Small intestine (tissue), 16 donors: ENCODE measurements at places on chromosomes 3 and 15.

- H3K27ac ChIP-seq = no peak overlapping the region
- no peaks in the 10 kb centered on the region for H3K36me3 ChIP-seq
- DNase-seq = no peak
- H3K4me1 ChIP-seq = no peaks in the 10 kb centered on the region
- no peaks in the 10 kb centered on the region for H3K27me3 ChIP-seq
Measured at GRCh38 chr3:41742121-41742520, 219.8 kb downstream of the ULK4 start.

DNA sequence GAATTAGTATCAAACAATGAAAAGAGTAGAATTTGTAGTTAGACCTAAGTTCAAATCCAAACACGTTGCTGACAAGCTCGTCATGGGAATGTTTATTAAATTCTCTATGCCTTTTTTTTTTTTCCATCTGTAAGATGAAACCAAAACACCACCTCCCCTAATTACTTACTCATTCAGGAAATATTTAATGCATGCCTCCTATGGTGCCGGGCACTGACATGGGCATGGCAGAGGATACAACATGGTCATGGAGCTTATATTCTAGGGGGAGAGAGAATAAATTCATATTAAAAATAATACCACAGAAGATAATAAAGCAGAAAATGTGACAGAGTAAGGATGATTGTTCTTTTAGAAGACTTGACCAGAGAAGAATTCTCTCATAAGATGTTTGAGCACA, 215.8 kb downstream of the RYR3 start:
- no peak overlapping the region for H3K27ac ChIP-seq
- no peak overlapping the region for H3K4me3 ChIP-seq
- no peaks in the 10 kb centered on the region for H3K27me3 ChIP-seq
- H3K4me1 ChIP-seq = no peaks in the 10 kb centered on the region
- H3K36me3 ChIP-seq = no peaks in the 10 kb centered on the region

DNA sequence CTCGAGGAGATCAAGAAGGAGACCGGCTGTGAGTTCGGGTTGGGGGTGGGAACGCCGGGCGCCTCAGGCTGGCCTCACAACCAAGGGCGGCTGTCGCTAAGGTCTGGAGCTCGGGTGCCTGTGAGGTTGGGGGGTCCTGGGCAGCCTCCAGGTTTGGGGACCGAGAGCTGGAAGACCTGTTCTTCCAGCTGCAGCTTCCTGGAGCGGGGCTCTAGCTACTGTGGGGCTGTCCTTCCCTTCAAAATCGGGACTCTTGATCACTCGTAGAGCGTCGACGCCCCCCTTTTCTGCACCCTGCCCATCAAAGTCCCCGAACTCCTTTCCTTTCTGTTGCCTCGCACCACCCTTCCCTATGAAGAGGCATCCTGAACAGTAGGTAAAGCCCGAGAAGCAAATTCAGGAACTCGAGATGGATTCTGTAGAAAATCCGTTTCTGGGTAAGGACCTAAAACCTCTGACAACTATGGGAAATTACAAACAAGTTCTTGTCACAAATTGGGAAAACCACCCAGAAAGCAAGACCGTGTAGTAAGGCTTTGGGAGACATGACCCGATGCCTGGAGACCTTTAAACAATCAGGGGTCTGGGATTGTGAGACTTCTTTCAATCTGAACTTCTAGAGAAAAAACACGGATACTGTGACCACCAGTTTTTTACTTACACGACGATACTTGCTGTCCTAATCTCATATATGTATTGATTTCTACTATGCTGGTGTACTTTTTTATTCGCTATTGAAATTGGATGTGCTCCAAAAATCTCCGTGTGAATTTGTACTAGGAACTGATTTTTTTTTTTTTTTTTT, 556 bp downstream of the CHP1 start:
- no peaks in the 10 kb centered on the region for H3K27me3 ChIP-seq
- DNase-seq = no peak
- H3K4me3 ChIP-seq = peak overlapping the region; percentile 73

GRCh38 chr3:20008646-20009045, 3.4 kb downstream of the PP2D1 start:
- no peak overlapping the region for H3K27ac ChIP-seq
- no peak for DNase-seq
- no peaks in the 10 kb centered on the region for H3K27me3 ChIP-seq
- no peaks in the 10 kb centered on the region for H3K36me3 ChIP-seq

DNA sequence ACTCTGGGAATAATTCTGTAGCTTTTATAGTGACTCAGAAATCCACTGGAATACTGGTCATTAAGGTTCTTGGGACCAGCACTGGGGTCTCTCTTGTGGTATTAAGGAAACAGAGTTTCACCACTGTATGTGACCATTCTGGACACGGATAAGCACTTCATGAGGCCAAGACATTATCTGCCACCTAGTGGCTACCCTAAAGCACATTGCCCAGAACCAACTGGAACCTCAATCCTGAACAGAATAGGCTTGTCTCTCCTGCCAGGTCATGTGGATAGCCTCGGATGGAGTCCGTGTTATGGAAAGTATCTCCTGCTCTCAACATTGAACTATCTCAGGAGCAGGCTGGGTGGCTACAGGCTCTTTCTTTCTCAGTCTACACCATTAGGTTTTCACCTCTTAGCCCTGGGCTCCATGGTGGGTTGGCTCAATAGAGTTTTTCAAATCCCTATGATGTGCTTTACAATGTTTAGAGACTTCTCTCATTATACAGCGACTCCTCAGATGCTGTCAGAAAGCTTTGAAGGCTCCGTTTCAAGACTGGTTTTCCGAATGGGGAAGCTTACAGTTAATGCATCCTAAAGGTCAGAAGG, 167.6 kb upstream of the ST8SIA2 start:
- peak; percentile 35 for DNase-seq
- no peaks in the 10 kb centered on the region for H3K36me3 ChIP-seq
- H3K27ac ChIP-seq = no peak overlapping the region
- H3K4me1 ChIP-seq = no peaks in the 10 kb centered on the region

- H3K4me3 ChIP-seq = no peak overlapping the region
- DNase-seq = peak; percentile 60
- no peaks in the 10 kb centered on the region for H3K27me3 ChIP-seq
- no peak overlapping the region for H3K27ac ChIP-seq
- H3K4me1 ChIP-seq = peaks cover 6% of the 10 kb centered on the region
Measured at GRCh38 chr15:59691194-59691805, 2.2 kb upstream of the BNIP2 start.

- no peaks in the 10 kb centered on the region for H3K36me3 ChIP-seq
- no peak overlapping the region for H3K4me3 ChIP-seq
- no peak overlapping the region for H3K27ac ChIP-seq
- H3K27me3 ChIP-seq = no peaks in the 10 kb centered on the region
- no peak for DNase-seq
Measured at GRCh38 chr3:173744479-173744878, 346.9 kb downstream of the NLGN1 start.

DNA sequence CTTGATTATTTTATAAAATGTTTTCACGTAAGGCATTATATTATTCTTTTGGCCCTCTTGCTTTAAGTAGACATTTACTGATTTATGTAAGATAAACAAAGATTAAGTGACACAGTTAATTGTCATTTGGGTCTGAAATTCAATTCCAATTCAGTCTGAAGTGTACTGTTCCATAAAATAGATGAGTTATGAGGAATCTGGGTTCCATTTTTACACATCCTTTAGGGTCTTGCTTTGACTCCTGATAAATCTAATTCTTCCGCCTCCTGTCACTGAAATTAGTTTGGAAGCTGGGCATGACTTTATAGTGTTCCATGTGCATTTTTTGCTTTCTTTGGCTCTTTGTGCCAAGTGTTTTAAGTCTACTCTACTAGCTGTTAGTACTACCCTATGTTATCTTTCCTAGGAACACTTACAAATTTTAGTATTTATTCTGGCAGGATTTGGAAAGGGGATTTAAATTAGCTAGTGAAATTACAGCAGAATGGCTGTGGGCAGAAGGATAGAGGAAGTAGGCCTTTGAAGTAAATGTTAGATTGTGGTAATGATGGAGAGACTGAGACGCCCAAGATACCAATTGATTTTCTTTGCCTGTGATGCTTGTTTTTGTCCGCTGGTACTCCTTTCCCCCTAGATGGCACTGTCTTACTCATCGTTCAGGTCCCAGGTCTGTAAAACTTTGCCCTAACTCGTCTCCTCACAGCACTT, 14.3 kb downstream of the ARL8B start:
- no peaks in the 10 kb centered on the region for H3K27me3 ChIP-seq
- H3K4me3 ChIP-seq = no peak overlapping the region
- H3K36me3 ChIP-seq = peaks cover 4% of the 10 kb centered on the region
- DNase-seq = no peak

DNA sequence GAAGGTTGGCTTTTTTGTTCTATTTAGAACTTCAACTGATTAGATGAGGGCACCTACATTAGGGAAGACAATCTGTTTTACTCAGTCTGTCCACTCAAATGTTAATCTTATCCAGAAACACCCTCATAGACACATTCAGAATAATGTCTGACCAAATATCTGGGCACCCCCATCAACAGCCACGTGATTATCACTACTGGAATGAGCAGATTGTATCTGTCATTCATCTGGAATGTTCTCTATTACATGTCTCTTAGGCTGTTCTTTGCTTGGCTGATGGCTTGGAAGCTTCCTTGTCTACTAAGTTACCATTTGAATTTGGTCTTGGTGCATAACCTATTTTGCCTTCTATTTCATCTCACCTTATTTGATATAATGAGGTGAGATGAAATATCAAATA, 15.7 kb upstream of the LRRC58 start:
- no peak for DNase-seq
- no peaks in the 10 kb centered on the region for H3K27me3 ChIP-seq
- H3K36me3 ChIP-seq = no peaks in the 10 kb centered on the region
- no peaks in the 10 kb centered on the region for H3K4me1 ChIP-seq
- no peak overlapping the region for H3K27ac ChIP-seq
- no peak overlapping the region for H3K4me3 ChIP-seq
